H54 (cell line): ENCODE measurements at places on chromosomes 13 and 19.

GRCh38 chr13:26847281-26847680 lies 86.7 kb upstream of the GPR12 start:
- no peak for DNase-seq

DNA sequence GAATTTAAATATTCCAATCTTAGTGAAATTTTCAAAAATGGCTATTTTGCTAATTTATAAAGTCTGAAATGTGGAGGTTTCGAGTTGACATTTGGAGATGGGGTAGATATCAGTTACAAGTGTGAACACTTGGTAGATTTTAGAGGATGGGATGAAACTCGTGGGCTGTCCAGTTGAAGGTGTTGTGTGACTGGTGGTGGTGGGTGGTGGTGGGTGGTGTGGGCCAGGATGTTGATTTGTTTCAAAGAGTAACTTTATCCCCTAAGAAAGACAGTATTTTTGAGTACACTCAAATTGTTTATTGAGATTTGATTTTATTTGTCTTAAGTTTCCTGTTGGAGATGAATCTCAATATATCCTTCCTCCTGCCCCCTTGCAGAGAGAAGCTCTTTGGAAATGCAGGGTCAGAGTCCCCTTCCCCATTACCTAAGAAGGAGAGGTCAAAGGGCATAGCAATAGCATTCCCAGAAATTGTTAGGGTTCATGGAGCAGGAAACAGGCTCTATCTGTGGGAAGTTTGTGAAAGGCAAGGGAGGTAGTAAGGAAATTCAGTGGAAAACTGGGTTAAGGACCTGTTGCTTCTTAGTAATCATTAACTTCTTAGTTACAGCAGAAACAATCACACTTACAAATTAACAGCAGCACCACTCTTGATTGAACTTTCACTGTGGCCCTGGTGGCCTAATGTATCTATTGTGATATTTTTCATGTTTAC lies 133.6 kb upstream of the RNF113B start:
- DNase-seq, result no peak

GRCh38 chr19:3458229-3459088 lies 21.9 kb downstream of the SMIM24 start:
- DNase-seq, result no peak

DNA sequence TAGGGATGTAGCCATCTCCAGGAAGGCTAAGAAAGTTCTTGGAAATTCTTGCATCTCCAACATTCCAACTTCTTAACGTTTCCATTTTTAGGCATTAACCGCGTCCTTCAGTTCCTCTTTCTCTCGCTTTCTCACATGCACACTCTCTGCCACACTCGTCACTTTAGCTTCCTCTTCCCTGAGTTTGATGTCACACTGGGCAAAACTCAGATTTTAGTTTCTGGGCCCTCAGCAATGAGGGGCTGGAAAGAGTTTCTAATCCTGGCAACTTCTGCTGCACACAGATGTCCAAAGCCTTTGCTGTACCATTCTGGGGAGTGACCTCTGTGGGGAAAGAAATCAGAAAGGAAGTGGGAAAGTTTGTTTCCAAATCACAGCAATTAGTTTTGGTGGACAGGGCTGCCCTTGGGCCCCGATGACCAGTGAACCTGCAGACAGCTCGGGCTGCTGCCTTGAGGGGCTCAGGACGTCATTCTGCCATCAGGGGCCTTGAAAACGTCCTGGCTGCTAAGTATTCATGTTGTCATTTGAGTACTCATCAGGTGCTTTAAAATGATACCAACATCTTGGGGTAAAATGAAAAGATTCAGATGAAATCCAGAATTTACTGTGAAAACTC lies 89.3 kb downstream of the KL start:
- DNase-seq, result no peak
